ENCODE measurements at places on chromosomes 6 and 20.
A peak's percentile ranks its signal among the peaks of the same experiment; 100 is the strongest.

- peak; percentile 31 for DNase-seq
Measured at GRCh38 chr6:33995309-33996119, 150.4 kb downstream of the GRM4 start.

DNA sequence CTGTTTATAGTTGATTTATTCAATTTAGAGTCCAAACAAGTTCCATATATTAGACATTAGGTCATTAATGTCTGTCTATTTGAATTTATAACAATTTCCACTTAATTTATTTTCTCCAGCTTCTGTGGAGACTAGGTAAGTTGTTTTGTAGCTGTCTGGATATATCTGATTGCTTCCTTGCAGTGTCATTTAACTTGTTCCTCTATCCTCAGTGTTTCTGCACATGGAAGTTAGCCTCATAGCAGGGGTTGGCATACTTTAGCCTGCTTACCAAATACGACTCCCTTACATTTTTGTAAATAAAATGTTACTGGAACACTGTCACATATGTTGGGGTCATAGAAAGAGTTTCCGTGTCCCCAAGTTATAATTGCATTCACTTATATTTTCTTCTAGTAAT, 216.1 kb downstream of the ESR1 start:
- no peak for DNase-seq

GRCh38 chr20:24964506-24964840, 15.4 kb downstream of the CST7 start:
- peak; percentile 11 for DNase-seq

DNA sequence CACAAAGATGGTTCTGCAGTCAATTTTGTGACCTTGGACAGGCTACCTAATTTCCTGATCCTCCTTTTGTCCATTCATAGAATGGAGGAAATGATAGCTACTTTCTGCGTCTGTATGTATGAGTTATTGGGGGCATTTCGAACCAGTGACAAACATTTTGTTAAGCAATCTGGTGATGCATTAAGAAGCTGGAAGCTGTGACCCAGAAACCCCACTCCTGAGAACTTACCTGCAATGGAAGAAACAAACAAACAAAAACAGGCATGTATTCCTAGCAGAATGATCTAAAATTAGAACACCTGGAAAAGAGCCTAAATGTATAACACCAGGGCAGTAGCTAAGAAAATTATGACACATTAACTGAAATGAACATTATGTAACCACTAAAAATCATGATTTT, 33.4 kb upstream of the PRND start:
- no peak for DNase-seq

DNA sequence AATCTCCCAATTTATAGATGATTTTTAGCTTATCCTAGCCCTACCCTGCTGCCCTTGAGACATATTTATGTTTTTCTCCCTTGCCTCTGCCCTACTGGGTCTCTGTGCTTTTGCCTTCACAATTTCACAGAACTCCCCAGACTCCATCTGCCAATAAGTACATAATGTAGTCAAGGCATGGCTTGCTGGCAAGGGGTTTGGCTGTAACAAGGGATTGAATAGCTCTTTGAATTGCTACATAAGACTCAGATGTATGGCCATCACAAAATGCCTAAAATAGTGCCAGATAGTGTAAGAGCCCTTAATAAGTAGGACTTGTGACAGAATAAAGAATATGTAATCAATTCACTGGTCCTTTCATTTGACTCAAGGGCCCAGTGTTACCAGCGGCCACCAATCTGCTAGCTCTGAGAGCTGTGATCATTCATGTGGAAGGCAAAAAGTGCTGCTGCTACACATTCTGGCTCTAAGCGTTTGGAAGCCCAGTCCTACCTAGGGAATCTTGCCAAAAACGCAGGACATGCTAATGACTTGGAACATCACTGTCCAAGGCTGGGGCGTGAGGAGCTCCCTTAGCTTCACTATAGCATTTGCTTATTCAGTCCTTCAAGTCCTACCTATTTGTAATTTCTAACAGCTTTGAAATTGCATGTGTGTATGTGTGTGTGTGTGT, 20.5 kb downstream of the CLVS2 start:
- DNase-seq, result no peak

DNA sequence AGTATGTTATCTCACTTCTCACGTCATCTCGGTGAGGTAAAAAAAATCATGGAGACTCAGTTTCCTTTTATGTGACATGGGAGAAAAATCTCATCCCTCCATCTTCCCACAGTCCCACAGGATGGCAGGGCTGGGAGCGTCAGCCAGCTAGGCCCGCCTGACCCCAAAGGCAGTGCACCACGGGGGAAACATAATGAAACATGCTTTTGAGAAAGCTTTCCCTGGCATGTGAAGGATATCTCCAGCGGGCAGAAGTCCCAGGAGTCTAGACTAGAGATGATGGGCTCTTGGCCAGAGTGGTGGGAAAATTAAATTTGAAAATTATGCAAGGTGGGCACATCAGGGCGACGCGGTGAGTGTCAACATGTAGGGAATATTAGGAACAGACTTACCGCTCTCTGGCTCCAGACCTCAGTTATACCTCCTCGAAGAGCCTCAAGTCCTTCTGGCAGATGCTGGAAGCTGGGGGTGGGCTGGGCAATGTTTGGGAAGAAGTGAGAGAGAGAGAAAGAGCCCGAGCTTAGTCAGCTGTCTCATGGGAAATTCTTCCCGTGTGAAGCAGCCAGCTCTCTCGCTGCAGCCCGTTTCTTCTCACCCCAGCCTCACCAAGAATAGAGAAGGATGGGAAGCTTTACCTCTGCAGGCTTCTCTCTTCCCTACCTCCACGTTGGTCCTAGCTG, 52.3 kb downstream of the MOCS1 start:
- no peak for DNase-seq

- DNase-seq, result no peak
Measured at GRCh38 chr20:61968036-61968810, 97.5 kb downstream of the TAF4 start.

GRCh38 chr20:63003546-63003945, 3.2 kb downstream of the BHLHE23 start:
- DNase-seq, result no peak

DNA sequence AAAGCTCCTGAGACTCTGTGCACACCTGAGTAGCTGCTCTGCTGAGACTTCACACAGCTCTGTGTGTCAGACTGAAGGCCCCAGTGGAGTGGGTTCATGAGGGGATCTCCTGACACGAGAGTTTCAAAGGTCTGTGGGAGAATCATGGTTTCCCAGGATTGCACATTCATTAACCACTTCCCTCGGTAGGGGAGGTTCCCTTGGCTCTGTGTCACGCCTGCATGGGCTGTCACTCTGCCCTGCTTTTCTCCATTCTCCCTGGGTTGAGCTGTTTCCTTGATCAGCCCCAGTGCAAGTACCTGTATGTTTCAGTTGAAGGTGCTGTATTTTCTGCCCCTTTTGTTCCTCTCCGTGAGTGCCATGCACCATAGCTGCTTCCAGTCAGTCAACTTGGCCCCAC, 236.9 kb downstream of the EPM2A start:
- no peak for DNase-seq

- DNase-seq, result no peak
Measured at GRCh38 chr20:8388707-8389106, 256.6 kb downstream of the PLCB1 start.

DNA sequence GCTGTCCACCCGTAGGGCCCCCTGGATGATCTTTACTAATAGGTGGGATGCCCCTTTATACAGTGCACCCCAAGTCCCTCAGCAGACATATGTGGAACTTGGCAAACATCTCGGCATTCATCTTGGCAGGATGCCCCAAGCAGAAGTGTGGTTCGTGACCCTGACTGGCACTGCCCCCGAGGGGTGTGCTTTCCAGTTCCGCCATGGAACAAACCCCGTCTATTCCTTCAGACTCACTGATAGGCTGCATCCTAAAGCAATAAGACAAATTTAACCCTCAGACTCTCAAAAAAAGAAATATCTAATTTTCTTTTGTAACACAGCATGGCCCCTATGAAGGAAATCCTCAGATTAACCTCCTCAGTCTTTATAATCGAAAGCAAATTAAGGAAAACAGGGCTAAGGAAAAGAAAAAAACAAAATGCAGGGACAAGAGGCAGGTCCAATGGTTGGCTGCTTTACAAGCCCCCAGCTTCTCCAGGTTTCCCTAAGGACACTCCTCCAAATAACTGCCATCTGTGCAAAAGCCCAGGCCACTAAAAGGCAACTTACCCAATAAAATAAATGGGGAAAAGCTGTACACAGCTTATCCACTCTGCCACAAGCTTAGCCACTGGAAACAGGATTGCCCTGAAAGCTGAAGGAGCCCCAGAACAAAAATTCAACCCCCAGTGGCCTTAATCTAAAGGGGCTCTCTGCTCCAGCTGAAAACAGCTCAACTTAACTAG, 30.5 kb upstream of the RIPK1 start:
- DNase-seq, result no peak

DNA sequence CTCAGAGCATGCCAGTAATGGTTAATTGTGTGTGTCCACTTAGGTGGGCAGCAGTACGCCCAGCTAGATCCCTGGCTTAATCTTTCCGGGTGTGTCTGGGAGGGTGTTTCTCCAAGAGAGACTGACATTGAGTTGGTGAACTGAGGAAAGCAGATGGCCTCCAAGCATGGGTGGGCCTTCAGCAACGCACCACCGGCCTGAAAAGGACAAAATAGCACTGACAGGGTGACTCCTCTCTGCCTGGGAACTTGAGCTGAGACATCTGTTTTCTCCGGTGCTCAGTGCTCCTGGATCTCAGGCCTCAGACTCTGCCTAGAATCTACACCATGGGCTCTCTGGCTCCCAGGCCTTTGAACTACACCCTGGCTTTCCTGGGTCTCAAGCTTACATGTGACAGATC, 43.2 kb downstream of the C6orf118 start:
- DNase-seq, result no peak

DNA sequence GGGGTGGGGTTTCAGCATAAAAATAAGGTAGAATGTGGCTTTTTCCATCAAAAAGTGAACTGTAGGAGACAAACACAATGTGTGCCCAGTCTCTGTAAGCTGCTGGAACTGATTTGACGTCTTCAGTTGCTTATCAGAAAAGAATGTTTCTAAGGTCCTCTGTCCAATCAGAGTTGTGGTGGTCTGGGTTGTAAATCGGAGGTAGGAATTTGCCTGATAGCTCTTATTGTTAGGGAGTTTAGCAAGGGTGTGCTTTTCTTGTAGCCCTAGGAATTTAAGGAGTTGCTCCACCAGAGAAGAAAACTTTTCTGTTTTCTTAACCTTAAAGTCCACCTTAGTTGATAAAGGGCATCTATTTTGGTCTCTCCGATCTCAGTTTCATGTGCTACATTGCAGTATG, 10.4 kb upstream of the SSTR4 start:
- no peak for DNase-seq

GRCh38 chr6:45758787-45759471, 256.7 kb downstream of the CLIC5 start:
- no peak for DNase-seq

DNA sequence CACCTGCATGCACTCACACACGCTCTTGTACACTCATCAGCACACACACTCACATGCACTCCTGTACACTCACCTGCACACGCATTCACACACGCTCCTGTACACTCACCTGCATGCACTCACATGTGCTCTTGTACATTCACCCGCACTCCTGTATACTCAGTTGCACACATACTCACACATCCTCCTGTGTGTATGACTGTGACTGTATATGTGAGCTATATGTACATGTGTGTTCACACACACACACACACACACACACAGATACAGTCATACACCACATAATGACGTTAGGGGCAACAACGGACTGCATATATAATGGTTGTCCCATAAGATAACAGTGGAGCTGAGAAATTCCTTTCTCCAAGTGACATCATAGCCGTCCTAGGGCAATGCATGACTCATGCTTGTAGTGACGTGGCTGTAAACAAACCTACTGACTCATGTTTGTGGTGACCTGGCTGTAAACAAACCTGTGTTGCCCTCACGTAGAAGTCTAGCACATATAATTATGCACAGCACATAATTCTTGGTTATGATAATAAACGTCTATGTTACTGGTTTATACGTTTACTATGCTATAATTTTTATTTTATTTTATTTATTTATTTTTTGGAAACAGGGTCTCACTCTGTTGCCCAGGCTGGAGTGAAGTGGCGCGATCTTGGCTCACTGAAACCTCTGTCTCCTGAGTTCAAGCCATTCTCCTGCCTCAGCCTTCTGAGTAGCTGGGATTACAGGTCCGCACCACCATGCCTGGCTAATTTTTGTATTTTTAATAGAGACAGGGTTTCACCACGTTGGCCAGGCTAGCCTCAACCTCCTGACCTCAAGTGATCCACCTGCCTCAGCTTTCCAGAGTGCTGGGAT, 22.8 kb upstream of the TAF4 start:
- DNase-seq, result no peak

DNA sequence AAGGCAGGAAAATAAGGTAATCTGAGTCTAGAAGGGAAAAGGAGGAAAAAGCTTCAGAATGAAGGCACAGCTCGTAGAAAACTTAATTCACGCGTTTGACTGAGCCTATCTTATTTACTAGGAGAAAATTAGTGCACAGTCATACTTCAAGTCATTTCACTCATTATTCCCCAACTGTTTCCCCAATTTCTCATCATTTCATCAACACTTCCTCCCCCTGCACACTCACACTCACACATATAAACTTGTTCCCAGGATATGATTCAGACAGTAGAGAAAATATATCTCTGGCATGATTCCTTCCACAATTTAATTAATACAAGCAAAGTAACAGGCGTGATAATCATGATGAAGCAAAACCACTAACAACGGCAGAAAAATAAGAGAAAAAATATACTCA, 94.5 kb upstream of the F13A1 start:
- no peak for DNase-seq

- no peak for DNase-seq
Measured at GRCh38 chr20:35008411-35009342, 53.0 kb downstream of the MYH7B start.

DNA sequence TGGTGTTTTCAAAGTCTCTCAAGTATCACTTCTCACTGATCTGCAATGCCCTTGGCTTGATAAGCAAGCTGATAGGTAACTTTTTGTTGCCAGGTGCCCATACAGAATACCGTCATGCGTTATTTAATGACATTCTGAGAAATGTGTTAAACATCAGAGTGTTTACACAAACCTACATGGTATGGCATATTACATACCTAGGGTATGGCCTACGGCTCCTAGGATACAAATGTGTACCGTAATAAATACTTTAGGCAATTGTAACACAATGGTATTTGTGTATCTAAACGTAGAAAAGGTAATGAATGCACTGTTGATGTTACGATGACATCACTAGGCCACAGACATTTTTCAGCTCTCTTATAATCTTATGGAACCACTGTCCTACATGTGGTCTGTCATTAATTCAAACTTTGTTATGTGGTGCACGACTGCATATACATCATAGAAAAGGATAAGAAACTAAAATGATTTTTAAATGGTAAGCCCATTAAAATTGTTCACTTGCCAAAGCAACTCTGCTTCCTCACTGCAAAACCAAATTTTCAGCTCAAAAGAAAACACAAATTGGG, 35.7 kb downstream of the CSNK2A1 start:
- no peak for DNase-seq

GRCh38 chr6:10518557-10519407, 2.4 kb upstream of the GCNT2 start:
- DNase-seq, result no peak

GRCh38 chr6:164817662-164818061, 491.7 kb downstream of the C6orf118 start:
- DNase-seq, result no peak

- no peak for DNase-seq
Measured at GRCh38 chr20:51542571-51543421, at the start of gene NFATC2. Gene NFATC2, minus strand, starts transcription at chr20:51542719. Its CDS starts 220 bp downstream, at chr20:51542499.
